ENCODE measurements at places on chromosomes 1 and 21. TPM values are rescaled to one million over a fixed set of nuclear protein-coding genes. Genes with fewer than 3 reads are reported as not detected.

GRCh38 chr1:41641941-41642527, 157.6 kb upstream of the EDN2 start:
- DNase-seq: no peak

DNA sequence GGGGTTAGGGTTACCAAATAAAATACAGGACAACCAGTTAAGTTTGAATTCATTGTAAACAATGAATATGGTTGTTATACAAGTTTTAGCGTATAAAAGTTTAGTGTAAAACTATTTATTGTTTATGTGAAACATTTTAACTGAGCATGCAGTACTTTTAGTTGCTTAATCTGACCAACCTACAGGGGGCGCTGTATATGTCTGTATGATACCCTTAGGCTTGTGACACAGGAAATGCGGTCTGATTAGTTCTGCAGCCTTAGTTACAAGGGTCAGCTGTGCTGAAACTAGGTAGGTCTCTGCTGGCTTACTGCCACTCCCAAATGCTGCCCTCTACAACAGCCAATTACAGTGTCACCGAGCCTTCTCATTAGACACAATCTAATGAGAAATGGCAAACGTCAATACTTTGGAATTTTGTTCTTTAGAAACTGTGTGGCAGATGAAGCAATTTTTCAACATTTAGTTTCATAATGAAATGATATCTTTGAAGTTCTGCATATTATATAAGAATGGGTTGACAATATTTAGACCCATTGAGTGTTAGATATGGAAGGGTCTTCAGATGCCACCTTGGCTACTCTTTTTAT, 56.2 kb downstream of the NTNG1 start:
- no peak for DNase-seq

DNA sequence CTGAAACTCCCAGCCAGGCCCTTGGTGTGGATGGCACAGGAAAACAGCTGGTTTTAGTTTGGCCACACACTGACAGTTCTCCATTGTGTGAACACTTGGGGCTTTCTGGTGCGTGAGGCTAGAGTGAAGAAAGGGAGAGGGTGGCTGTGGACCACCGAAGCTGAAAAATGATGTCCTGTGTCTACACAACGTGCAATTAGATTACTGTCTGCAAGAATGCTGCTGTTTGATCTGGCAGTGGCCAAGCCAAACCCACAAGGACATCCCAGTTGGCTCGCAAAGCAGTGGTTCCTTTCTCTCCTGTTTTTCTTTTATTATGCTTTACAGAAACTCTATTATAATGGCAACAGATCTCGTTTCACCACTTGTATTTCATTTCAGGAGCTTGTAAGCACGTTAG, 58.9 kb downstream of the ERG start:
- DNase-seq: no peak

DNA sequence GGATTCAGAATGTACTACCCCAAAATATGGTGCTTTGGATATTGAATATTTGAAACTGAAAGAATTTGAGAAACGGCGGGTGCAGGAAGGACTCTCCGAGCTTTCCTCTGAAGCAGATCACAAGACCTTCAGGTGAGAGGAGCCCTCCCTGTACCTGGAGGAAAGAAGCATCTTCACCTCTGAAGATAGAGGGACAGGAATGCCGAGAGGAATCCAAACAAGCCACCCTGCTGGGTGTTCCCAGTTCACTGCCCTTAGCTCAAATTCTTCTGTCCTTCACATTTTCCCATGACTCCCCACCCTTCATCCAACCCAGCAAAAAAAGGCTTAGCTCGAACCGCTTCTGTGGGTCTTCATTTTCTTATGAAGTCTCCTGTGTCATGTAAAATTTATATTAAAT, 18.2 kb upstream of the PADI2 start:
- DNase-seq: no peak

- DNase-seq: no peak
These were observed 5.8 kb upstream of the IL24 start for GRCh38 chr1:206891412-206891811.

DNA sequence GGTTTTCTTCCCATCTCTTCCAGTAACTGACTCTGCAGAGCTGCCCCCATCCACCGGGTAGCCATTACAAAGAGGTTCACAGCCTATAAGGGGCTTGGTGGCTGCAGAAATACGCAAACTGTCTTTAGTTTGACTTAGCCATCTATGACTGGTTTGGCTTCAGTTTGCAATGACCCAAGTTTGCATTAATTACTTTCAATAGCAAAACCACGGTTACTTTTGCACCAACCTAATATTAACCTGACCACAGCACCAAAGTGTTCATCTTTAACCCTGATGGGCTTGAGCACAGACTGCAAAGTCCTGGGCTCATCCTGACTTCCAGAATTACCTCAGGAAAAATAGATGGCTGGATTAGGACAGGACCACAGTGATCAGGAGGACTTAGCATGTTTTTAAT, 2.2 kb upstream of the HAO2 start:
- DNase-seq: no peak

DNA sequence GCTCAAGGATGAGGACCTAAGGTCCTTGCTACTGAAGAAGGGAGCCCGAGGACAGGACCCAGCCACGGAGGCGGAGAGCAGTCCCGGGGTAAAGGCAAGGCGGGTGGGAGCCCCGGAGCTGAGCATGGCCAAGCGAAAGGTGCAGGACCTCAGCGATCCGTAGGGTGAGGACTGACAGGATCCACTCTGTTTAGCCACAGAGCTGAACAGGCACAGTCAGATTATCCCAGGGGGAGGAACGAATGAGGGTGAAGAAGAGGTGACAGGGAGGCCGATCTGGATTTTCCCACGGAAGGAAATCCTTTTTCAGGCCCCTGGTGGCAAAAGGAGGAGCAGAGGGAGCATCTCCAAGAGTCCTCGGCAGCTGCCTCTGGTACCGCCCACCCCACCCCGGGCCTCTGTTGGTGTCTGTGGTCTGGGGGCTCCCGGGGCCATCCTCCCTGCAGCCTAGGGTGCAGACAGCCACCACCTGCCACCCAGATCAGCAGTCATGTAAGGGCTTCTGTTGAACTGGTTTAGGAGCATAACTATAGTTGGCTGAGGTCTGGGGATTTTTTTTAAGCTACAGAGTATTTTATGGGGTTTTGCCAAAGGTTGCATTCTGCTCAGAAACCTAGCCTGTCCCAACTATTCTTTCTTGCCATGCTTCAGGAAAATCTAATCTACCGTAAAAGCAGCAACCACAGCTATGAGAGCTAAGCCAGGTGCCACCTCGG, 32.3 kb upstream of the LBR start:
- DNase-seq: no peak

DNA sequence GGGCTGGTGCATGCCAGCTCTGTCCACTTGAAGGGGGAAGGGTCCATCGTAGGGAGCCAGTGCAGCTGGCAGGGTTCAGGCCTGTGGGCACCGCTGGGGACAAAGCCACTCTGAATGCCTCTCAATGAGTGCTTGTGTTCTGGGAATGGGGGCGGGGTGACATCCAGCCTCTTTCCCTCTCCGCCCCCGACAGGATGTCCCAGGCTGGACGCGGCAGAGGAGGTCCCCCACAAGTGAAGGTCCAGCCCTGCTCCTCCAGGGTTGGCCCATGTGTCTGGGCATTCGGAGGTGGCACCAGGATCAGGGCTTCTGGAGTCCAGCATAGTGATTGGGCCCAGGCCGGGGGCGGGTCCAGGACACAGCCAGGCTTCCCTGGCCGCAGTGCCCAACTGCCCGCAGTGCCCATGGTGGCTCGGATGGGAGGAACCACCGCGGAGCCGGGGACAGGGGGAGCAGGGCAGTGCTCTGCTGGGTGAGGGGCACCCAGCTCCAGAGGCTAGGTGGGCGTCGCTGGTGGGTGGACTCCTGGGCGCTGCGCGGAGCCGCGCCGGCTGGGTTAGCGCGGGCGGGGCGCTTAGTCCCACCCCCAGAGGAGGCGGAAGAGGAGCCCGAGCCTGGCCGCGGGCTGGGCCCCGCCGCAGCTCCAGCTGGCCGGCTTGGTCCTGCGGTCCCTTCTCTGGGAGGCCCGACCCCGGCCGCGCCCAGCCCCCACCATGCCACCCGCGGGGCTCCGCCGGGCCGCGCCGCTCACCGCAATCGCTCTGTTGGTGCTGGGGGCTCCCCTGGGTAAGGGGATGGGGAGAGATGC, at the start of gene SHISA4:
SHISA4 (plus strand) TSS at position 617 of the 808 bp plus-strand sequence; CDS start at position 714, 97 bp downstream.
- DNase-seq: no peak

DNA sequence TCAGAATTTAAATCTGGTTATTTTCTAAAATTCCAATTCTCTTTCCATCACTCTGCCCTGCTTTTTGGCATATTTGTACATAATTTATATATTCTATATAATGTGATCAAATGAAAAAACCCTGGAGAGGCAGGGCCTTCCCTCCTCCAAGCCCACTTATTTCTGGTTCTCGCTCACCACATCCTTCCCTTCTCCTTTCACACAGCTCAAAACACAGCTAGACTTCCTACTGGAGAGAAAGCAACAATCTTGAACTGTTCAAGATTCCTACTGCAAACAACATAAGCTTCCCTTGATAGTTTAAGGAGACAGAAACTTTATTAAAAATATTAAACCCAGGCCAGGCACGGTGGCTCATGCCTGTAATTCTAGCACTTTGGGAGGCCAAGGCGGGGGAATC, 7.6 kb upstream of the AIM2 start:
- DNase-seq: no peak

DNA sequence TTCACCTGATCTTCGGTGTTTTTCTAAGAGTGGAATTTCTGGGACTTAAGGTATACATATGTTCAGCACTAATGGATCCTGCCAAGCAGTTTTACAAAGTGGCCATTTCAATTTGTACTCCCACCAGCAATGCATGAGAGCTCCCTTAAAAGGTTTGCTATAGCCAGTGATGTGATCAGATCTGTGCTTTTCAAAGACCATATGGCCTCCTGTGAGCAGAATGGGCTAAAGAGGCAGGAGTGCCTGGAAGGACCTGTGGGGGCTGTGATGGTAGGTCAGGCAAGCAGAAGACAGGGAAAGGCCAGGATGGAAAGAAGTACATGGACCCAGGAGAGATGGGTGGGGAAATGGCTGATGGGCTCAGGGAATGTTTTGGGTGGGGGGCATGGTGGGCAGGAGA, 252.7 kb downstream of the DISC1 start:
- DNase-seq: no peak

DNA sequence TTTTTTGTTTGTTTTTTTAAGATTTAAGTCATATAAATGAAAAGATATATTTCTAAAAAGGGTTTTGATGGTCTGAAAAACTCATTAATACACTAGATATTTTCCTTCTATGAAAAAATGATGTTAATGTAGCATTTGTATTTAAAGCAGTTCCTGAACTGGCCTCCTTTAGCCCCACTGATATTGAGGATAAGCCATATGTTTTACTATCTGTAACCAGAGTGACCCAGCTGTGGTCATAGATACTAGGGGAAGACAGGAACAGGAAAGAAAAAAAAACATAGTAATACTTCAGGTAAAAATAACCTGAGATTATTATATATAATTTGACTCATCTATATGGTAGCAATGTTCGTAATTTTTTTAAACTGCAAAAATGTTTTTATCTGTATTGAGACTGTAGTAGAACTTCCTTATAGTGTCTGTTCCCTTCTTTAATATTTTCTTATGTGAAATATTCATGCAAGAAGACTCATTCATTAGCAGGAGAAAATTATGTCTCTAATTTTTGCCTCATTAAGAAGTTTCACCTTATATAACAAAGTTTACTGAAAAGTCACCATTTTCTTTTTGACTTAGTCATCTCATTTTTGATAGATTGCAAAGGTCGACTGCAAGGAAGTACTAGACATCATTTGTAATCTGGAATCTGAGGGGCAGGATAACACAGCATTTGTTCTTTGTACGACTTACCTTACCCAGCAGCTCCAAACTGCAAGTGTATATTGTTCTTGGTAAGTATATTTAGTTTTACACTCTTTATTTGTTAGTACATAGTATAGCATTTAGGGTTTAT, 25.6 kb upstream of the TMCO2 start:
- DNase-seq: no peak

DNA sequence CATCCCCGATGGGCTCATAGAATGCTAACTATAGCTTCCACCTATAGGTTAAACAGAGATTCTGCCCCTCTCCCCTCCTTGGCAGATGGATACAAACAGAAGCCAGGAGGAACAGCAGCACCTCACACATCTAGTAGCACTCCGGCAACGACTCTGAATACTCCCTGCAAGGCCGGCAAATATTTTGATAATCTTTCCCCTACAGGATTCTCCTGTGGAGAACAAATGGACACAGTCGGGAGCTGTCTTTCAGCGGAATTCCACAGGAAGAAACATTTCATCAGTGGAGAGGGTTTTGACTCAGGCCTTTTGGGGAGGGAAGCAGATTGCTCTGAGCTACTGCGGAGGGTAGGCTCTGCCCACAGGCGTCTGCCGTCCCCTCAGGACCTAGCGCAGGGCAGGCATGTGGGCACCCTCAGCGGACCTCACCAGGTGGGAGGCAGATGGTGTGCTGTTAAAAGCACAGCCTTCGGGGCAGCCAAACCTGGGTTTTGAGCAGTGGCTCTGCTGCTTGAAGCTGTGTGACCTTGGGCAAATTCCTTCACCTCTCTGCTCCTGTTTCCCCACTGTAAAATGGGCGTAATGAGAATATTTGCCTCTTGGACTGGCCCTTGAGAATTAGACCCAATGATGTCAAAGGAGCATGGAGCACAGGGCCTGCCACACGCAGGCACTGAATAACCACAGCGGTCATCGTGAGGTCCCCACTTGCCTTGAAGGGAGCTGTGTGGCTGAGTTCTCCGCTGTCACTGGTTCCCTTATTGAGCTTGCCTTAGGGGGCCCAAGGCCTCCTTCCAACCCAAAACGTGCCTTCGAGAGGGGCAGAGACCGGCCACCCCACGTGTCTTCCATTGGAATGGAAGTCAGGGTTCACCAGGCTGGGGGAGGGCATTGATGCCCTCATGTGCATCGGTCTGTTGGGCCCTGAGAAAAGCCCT, 19.2 kb upstream of the BCAR3 start:
- DNase-seq: no peak

DNA sequence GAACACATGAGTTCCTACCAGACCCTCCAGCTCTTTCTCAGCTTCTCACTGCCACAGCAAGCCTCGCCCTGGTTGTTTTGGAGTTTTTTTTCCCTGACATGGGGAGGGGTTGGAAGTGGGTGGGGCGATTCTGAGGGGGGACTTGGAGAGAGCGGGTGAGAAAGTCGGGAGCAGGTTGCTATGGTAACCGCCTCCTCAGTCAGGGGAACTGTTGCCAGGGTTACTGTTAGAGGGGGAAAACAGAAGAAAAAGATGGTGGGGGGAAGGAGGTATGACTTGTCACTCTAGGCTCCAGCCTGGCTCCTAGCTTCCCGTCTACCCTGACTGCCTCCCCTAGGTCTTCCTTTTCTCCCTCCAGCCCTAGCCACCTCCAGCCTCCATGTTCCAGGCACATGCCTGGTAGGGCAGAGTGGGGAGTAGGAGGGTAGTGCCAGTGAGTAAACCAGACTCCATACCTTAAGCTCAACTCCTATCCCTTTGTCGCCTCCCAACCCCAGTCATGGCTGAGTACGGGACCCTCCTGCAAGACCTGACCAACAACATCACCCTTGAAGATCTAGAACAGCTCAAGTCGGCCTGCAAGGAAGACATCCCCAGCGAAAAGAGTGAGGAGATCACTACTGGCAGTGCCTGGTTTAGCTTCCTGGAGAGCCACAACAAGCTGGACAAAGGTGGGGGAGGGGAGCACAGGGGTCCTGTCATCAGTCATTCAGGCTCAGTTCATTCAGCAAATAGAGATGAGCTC, 6.0 kb downstream of the PEA15 start:
- DNase-seq: no peak

- no peak for DNase-seq
These were observed 6.2 kb upstream of the POFUT2 start for GRCh38 chr21:45293726-45294401.

IGSF9 gene
- 9.3 TPM for polyA plus RNA-seq

FAF1 gene
- polyA plus RNA-seq: 53.3 TPM

APOBEC4 gene
- not detected for polyA plus RNA-seq

MTR gene
- 2.6 TPM for polyA plus RNA-seq
